ENCODE measurements at places on chromosomes 3 and 15.

- no peak for DNase-seq
Measured at GRCh38 chr15:100570735-100571313, 31.2 kb downstream of the LINS1 start.

- DNase-seq = peak; percentile 43
Measured at GRCh38 chr3:149003653-149004305, 12.4 kb downstream of the GYG1 start.

DNA sequence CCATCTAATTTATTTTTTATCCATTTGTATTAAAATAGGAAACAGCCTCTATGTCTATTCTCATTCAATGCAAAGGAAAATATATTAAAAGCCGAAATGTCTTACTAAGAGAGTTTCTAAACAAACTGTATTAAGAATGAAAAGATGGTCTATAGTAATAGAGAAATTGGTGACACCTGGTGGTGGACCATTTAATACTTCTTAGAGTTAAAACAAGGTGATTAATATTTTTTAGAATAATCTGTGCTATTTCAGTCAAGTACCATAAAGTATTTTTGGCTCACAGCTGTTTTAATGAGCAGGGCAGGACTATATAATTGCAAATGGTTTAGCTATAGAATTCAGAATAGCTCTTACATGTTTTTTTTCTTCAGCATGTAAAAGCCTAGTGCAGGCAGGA lies 55.7 kb downstream of the SYNPR start:
- no peak for DNase-seq

DNA sequence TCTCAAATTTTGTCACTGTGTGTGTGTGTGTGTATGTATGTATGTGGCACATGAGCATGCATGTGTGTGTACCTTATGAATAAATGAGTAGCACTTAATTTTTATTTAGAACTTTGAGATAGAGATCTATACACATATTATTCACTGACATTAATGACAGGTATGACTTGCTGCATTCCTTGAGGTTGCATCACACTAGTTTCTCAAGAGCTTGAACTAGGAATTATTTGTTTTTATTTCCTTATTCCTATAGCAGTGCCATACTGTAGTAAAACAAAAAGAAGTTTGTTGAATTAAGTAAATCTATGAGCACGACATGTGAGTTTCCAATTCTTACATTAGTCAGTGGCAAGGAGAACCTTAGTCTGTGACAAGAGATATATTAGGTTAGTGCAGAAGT lies 943.9 kb downstream of the ROBO1 start:
- no peak for DNase-seq

GRCh38 chr3:181493423-181493822 lies 218.3 kb upstream of the SOX2 start:
- DNase-seq = no peak

- DNase-seq = no peak
Measured at GRCh38 chr3:104436506-104436905, 930.2 kb upstream of the ALCAM start.

DNA sequence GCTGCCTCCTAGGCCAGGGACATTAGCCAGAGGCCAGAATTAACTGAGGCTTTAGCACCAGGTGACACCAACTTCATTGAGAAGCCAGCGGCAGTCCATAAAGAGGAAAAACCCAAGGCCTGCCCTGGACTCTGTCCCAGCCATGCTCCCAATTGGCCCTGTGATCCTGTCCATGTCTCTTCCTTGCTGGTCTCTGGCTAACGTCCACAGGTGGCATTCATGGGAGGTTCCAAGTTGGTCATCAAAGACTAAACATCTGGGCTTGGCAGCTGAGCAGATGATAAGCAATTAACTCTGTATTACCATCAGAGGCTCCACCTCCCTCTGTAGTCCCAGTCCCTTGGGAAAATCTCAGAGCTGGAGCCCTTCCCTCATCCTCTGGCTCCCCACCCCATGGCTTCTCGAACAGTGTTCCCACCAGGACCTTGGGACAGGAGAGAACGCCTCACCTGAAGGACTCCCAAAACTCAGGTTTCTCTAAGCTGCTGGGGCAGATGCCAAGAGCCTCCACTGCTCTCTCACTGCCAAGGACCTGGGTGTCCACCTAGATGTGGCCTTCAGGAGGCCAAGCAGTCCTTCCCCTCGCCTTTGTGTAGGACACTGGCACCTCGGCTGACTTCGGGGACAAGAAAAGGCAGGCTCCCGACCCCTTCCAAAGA lies 40.4 kb downstream of the GOLGA6A start:
- DNase-seq = no peak

DNA sequence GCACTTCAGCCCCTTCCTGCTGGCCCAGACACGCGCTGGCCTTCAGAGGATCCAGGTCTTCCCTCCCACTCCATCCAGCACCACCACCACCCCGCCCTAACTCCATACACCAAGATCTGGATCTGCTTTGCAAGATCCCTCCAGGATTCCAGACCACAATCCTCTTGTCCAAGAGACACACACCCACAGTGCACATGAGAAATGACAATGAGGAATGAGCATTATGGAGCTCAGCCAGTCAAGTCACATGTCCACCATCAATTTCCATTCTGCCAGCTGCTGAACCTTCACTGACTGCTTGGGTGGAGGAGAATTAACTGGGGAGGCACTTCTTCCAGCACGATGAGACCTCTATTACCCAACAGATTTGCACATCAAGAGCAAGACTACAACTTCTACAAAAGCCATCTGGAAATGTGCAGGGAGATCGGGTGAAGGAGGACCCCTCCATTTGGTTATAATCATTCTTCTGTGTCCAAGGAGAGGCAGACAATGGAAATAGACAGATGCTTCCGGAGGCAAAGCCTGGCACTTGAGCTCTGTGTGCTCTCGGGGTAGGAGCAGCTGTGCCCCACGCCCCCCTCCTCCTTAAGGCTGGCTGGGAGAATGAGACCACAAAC lies 12.3 kb upstream of the SPATA12 start:
- no peak for DNase-seq

- no peak for DNase-seq
Measured at GRCh38 chr15:66617137-66618090, 51.6 kb upstream of the LCTL start.

- no peak for DNase-seq
Measured at GRCh38 chr15:96514607-96515285, 184.2 kb downstream of the NR2F2 start.

GRCh38 chr3:133992381-133992780 lies 37.3 kb downstream of the SLCO2A1 start:
- no peak for DNase-seq

GRCh38 chr3:77298417-77298816 lies 258.5 kb downstream of the ROBO2 start:
- no peak for DNase-seq

- DNase-seq = no peak
Measured at GRCh38 chr15:73033611-73034010, 18.7 kb upstream of the NEO1 start.

DNA sequence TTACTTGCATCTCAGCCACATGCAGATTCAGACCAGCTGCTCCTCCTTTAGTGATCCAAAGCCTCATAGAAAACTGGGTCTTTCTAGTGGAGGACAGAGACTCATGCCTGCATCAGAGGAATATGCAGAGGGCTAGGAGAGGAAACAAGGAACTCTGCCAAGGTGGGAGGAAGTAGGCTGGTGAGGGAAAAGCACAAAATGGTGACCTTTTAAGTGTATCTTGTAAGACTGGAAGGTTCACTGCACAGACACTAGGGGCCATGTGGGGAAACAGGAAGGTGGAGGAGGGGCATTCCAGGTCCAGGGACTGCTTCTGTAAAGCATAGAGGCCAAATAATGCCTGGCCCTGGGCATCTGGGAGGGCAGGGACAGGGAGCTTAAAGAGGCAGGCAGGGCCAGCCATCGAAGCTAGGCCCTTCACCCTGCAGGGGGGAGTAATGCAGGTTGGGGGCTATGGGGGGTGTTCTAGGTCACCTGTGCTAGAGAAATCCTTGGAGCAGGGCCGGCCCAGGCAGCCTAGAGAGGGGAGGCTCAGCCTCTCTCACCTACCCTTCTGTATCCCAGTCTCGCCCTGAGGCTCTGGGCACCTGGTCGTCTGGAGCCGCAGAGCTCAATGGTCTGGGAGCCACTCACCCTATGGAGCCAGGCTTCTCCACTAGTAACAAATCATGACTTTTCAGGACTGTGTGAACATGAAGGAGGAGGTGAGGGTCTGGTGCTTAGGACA lies 117.7 kb downstream of the DNAJB8 start:
- DNase-seq = no peak

DNA sequence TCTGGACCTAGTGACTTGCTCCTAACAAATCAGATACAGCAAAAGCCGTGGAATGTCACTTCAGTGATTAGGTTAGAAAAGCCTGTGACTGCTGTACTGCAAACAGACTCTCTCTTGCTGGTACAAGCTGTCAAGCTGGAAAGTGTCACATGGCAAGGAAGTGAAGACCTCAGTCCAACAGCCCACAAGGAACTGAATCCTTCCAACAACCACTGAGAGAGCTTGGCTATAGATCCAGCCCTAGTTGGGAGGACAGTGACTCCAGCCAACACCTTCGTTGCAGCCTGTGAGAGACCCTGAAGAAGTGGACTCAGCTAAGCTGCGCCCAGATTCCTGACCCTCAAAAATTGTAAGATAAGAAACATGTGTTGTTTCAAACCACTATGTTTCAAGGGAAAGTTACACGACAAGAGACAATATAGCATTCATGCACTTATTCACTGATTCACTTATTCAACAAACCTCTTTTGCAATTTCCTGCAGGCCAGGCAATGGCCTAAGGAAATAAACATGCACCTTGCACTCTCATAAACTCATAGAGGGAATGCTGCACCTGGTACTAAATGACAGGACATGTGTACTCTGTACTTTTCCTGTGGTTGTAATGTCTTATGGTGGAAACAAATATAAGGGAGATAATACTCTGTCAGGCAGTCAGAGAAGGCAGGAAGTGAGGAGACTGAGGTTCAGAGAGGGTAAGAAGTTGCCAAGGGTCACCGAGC lies 142.9 kb downstream of the CADPS start:
- DNase-seq = no peak

DNA sequence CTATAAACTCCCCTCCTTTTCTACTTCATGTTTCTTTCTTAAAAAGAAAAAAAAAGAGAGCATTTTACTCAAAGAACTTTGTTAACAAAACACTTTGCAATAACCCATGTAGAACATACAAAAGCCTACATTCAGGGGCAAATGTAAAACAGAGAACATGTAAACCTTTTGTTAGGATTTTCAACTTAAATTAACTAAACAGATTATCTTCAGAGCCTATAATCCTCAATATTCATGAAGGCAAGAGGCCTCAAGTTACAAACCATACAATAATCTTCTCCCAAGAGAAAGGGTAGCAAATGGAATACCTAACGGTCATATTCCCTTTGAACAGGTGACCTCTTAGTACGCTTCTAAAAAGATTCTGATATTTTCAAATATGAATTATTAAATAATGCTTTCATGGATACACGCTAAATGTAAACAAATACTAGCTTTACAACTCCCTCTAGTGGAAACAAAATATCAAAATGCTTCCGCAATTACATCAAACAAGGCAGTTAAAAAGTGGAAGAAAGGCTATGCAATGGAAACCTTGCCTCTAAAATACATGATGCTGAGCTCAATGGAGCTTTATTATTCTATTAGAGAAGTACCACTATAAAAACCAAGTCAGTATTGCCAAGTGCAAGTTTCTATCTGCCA lies 9.9 kb downstream of the CEP152 start:
- no peak for DNase-seq

DNA sequence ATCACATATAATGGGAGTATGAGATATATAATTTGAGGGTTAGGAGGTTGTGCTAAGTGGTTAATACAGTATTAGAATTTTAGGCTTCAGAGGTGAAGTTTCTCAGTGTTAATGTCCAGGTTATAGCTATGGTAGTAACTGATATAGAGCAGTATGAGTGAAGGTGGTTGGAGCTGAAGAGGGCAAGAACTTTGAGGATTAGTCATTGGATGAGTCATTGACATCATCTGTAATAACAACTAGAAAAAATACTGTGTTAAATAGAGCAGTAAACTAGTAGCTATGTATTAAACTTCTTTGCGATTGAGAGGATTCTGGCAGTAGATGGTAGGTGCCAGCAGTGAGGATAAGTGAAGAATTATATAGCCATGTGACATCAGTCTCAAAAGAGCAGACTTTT lies 47.5 kb upstream of the EIF3J start:
- DNase-seq = no peak

GRCh38 chr3:49265661-49266386 lies 11.2 kb downstream of the C3orf62 start:
- no peak for DNase-seq

DNA sequence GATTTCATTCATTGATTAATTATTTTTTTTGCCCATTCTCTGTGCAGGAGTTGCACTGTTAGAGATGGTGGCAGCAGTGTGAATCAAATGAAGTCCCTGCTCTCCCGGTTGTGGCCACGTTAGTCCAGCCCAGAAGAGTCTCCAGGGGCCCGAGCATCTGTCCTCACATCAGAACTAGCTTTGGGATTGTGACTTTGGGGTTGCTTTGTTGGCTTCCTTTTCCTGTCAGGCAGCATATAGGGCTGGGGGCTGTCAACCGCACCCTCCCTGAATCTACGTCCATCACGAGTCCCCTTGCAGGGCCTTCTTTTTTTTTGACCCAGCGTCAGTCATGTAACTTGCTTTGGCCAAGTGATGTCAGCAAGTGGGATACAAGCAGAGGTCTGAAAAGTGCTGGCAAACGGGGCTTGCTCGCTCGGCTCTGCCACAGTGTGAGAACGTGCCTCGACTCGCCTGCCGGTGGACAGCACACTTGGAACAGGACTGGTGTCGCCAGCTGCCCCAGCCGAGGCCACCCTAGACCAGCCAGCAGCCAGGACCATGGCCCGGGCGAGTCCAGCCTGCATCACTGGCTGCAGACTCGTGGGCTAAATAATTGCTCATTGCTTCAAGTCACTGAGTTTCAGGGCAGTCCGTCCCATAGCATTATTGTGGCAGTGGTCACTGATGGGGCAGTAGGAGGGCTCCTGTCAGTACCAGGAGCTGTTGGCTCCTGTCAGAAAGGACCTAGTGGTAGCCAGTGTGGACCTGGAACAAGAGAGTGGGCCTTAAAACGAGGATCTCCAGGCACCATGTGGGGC lies 151.6 kb upstream of the MEF2A start:
- no peak for DNase-seq

DNA sequence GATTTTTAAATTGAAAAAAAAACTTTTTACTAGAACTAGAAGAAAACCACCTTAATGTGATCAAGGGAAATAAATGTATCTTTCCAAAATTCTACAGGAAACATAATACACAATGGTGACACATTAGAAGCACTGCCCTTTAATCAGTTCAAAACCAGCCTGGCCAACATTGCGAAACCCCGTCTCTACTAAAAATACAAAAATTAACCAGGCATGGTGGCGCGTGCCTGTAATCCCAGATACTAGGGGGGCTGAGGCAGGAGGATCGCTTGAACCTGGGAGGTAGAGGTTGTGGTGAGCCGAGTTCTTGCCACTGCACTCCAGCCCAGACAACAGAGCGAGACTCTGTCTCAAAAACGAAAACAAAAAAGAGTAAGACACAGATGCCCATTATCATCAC lies 134.5 kb downstream of the TBC1D5 start:
- DNase-seq = no peak

Measured in GM13977 (cell line).